ENCODE measurements at places on chromosomes 3 and 15.

- no peak for DNase-seq
These were observed 58.7 kb downstream of the P2RY1 start for GRCh38 chr3:152893647-152894046.

GRCh38 chr15:62275831-62276230 lies 110.7 kb upstream of the C2CD4B start:
- no peak for DNase-seq

DNA sequence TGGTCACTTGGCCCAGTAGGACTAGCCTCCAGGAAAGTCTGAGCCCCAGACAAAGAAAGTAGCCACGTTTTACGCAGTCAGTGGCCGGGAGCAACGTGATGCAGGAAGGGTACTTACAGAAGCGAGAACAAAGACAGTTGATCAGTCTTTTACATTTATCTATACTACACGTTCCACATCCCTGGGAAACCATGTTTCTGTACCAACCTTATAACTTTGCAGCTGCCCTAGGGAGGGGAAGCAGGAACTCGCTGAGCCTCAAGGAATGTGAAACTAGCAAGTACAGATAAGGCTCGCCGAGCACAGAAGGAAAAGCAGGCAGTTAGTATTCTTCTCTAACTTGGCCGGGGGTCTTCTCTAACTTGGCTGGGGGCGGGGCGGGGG lies 3.4 kb upstream of the KNL1 start:
- no peak for DNase-seq

- DNase-seq, result no peak
These were observed 254.3 kb upstream of the ARHGEF26 start for GRCh38 chr3:153866901-153867300.

- no peak for DNase-seq
These were observed 10.7 kb downstream of the PDE8A start for GRCh38 chr15:84992157-84992944.

DNA sequence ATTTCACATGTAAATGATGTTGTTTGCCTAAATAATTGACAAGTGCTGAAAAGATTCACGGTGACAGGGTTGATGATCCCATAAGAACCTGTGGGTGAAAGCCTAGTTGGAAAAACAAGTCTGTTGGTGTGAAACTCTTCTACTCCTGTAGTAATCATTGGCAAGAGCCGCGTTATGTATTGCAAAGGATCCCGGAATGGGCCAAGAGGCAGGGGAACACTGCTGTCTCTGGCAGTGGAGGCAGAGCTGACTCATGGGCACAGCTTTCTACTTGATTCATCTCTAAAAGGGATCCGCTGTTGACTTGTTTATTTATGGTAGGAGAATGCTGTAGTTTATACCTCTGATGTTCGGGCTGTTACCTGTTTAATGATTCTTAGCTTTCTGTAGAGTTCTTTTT lies 63.1 kb downstream of the MAP6D1 start:
- no peak for DNase-seq

GRCh38 chr15:80733460-80733859 lies 38.4 kb downstream of the ABHD17C start:
- DNase-seq, result no peak

DNA sequence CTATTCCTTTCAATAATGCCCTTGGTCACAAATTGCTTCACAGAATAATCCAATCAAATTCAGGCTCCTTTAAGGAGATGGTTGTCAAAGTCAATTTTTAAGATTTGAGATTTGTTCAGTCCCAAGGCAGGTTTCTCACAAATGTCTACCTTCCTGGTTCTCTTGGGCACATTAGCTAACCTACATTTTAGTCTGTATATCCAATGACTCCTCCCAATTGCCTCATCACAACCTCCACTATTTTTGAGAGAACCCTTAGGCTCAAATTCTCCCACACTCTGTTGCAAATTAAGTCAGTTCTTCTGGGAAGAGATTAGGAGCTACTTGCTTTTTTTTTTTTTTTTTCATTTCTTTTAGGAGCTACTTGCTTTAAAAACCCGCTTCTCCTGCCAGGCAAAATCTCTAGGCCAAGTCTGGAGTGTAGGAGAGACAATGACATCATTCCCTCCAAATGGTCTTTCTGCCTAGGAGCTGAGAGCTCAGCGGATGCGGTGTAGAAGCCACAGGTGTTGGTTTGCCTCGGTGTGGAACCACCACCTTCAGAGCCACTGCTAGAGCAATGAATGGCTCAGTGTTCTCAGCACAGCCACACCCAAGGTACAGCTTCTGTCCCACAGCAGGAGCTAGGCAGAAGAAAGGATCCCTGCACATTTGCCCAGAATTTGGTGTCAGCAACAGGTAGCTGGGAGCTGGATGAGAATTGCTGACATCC lies 10.0 kb upstream of the INO80 start:
- no peak for DNase-seq

DNA sequence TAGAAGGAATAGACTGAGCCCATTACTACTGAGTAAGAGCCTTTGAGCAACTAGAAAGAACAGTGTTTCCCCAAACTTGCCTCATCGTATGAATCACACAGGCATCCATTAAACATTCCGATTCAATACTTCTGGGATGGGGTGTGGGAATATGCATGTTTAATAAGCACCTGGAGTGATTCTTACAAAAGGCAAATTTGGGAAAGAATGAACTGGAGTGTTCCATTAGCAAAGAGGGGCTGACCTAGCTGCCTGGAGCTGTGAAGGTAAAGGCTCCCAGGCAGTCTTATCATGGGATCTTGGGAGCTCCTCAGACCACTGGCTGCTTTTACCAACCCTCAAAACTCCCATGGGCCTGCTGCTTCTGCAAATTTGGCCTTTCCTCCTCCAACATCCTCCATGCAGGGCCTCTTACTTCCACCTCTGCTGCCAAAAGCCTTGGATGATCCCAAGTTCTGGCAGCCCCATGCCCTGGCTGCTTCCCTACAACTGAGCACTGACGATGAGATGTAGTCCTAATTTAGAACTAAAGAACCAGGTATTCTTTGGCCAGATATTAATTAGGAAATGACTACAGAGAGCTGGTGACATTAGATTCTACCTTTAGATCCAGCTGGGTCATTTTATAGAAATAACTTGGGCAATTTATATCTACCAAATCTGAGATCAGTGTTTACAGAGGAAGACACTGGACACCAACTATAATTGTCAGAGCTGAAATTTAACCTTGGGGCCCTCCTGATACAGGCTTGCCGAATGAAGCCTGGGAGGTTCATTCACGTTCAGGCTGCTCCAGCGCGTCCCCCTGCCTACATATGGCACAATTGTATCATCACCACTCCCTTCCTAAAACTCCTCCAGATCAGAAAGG lies 11.2 kb upstream of the HOMER2 start:
- DNase-seq, result no peak

- no peak for DNase-seq
These were observed 1119.0 kb downstream of the NAALADL2 start for GRCh38 chr3:175977968-175978752.

DNA sequence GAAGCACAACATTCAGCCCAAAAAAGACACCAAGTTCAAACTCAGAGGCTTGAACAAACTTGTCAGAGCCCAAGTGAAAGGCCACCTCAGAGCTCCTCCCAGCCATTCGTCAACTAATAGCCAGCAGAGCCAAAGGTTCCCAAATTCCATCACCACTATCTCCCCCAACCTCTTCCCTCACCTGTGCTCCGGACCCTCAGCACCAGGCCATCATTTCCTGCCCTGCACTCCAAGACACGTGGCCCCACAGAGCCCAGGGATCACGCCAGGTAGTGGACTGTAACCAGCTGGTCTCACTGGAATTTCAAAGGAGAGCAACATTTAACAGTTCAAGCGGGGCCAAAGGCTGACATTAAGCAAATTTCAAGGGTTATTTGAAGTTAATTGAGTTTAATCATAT lies 245.2 kb upstream of the IGF1R start:
- no peak for DNase-seq

DNA sequence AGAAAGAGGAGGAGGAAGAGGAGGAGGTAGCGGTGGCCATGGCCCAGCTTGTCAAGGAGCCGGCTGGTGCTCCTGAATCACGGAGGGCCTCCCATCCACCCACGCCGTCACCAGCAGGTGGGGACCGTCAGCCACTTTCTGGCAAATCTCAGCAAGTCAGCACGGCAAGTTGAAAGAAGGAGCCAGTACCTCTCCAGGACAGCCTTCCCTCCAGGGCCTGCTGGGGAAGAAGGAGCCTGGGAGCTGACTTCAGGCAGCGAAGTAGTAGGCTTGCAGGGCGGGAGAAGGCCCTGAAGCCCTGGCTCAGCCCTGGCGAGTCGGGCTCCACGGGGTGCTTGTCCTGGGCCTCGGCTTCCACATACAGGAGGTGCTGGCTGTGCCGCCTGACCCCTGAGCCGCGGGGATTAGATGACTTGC lies 99.2 kb upstream of the TRPM1 start:
- no peak for DNase-seq

- DNase-seq, result no peak
These were observed 1088.6 kb upstream of the EPHA6 start for GRCh38 chr3:95725770-95726169.

DNA sequence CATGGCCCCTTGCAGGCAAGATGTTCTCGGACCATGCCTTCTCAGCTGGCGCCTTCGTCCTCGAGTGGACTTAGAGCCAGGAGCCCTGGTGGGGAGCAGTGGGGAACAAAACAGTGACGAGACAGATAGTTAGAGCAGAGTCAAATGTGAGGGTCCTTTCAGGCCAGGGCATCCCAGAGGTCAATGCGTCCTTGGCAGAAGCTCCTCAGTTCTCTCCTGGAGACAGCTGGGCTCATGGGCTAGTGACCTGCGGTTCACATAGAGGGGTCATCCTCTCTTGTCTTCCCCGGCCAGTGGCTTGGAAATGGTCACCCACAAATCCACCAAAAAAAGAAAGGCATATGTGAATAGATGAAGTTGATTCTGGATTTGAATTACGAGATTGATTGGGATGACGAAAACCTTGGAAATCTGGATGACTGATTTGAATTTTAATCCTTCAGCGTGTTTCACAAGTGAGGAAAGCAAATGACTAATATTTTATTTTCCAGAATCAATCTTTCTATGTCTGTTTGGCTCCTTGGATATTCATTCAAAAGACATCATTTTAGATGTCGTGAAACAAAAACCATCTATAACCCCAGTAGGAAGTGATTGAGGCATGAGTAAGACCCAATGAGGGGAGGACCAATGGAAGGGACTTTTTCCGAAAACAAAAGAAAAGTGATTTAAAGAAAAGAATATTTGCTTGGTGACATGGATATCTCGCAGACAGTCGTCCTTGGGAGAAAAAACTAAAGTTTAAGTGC lies 84.5 kb downstream of the ASB7 start:
- DNase-seq, result no peak

- DNase-seq, result no peak
These were observed 237.8 kb downstream of the FGF12 start for GRCh38 chr3:192489579-192489978.

DNA sequence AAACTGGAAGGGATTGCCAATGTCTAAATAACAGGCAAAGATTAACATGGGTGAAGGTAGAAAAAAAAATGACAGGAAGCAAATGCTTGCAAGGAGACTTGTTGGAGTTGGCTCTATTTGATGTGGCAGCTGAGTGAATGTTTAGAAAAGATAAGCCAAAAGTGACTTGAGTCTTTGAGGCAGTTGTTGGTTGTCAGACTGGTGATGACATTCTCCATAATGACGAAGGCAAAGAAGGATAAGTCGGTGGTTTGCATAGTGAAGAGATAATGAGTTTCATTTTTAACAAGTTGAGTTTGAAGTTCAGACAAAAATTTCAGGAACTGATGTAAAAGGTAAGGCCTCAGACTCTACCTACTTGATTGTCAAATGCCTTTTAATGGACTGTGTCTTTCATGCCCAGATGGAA lies 704.1 kb upstream of the SGO1 start:
- no peak for DNase-seq

DNA sequence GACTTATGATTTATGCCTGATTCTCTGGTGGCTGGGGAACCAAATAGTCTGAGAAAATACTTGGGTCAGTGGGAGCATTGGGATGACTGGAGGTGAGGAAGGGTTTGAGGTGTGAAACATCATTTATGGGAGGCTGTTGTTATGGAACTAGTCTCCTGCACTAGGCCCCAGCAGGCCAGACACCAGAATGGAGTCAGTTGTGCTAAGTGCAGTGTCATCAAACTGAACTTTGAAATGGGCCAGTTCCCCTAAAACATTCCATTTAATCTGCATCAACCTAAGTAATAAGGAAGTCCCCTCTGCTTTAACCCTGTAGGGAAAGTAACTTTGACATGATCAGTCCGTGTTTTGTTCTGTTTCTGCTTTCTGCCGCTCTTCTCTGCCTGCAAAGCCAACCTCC lies 44.9 kb upstream of the KLHL25 start:
- no peak for DNase-seq

GRCh38 chr3:44041726-44042125 lies 200.0 kb upstream of the TOPAZ1 start:
- DNase-seq, result no peak

GRCh38 chr3:21592828-21593227 lies 158.2 kb downstream of the ZNF385D start:
- no peak for DNase-seq

GRCh38 chr3:51390246-51391074 lies 625 bp upstream of the RBM15B start:
- no peak for DNase-seq

- DNase-seq, result no peak
These were observed 13.0 kb downstream of the CYP1A1 start for GRCh38 chr15:74712311-74712710.

DNA sequence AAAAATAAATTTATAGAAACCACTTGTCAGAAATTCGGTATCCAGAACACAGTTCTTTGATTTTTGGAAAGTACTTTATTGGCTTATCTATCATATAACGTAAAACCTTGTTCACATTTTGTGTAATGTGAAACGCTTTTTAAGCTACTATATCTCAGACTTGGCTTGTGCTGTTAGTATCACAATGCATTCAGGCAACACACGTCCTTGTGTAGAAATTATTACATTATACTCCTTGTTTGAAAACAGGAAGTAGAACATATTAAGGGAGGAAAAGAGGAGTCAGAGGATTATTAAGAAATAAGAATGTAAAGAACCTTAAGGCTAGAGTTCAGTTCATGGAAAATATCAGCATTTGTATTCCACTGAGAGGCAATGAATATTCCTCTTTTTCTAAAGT lies 1.6 kb downstream of the DNAJC13 start:
- no peak for DNase-seq

- no peak for DNase-seq
These were observed 1.4 kb upstream of the COL8A1 start for GRCh38 chr3:99637016-99637367.

DNA sequence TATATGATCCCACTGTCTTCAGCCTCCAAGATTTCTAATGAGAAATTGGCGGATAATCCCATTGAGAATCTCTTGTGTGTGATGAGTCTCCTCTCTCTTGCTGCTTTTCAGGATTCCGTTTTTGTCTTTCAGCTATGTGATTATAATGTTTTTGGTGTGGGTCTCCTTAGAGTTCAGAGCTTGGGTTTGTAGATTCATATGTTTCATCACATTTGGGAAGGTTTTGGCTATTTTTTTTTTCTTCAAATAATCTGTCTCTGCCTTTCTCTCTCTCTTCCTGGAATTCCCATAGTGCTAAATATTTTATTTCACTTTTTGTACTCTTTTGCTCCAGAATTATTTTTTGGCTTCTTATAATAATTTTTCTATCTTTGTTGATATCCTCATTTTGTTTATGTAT lies 40.4 kb downstream of the SACM1L start:
- no peak for DNase-seq

- DNase-seq, result no peak
These were observed 31.9 kb downstream of the CMTM7 start for GRCh38 chr3:32423534-32423933.

GRCh38 chr15:99424978-99425656 lies 140.7 kb upstream of the MEF2A start:
- DNase-seq, result no peak
